CD4-positive, alpha-beta T cell treated with Interleukin-4 for 4 hours (primary cell): ENCODE measurements at places on chromosomes 16 and 17.

DNA sequence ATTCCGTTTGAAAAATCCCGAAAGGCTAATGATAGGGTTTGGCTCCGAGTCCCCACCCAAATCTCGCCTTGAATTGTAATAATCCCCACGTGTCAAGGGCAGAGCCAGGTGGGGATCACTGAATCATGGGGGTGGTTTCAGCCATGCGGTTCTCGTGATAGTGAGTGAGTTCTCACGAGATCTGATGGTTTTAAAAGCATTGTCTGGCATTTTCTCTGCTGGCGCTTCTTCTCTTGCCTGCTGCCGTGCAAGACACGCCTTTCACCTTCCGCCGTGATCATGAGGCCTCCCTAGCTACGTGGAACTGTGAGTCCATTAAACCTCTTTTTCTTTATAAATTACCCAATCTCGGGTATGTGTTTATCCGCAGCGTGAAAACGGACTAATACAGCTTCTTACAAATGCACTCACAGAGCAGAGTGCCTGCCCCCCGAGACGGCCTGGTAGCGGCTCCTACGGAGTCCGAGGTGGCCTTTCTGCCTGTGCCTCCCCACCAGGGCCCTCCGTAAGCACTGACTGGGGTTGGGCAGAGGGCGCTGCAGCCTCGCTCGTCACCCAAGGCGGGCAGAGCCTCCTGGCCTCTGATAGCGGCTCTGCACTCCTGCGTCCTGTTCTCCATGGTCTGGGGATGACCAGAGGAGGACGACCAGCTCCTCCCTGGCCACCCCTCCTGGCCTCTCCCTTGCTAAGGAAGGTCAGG, 131.7 kb downstream of the FOXL1 start:
- no peak for DNase-seq

DNA sequence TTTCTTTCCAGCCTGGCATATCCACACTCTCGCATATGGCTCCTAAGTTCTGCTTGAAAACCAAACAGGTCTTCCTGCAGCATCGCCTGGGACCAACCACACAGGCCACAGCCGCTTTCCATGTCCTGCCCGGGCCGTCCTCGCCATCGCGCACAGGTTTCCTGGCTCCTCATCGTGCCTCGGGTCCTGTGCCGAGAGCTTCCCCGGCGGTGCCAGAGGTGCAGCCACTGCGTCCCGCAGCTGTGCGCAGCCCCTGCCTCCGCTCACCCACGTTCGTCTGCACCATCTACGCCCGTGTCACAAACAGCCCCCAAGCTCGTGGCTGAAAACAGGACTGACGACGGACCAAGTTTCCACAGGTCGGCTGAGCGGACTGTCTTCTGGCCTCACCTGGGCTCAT, 6.3 kb upstream of the ZFPM1 start:
- no peak for DNase-seq

DNA sequence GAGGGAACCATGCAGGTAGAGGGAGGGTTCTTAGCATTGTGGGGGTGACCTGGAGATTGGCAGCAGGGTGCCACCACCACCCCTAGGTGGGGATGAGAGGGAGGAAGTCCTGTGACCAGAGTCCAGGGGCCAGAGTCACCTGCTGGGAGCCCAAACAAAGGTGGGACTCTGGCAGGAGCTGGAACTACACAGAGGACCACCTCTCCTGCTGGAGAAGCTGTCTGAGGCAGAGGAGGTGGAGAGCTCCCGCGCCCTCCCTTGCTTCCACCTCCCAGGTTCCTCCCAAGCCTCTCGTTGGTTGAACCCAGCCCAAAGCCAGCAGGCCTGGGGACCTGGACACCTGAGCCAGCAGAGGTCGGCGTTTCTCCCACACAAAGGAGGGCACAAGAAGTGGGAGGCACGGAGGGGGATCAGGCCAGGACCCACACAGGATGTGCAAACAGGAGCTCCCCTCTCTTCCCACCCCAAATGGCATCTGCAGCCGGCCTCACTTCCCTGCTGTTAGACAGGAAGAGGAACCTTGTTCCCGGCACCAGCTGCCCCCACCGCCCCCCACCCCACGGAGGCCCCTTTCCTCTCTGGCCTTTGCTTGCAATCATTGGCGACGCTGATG, 154.6 kb downstream of the SEC14L1 start:
- no peak for DNase-seq

DNA sequence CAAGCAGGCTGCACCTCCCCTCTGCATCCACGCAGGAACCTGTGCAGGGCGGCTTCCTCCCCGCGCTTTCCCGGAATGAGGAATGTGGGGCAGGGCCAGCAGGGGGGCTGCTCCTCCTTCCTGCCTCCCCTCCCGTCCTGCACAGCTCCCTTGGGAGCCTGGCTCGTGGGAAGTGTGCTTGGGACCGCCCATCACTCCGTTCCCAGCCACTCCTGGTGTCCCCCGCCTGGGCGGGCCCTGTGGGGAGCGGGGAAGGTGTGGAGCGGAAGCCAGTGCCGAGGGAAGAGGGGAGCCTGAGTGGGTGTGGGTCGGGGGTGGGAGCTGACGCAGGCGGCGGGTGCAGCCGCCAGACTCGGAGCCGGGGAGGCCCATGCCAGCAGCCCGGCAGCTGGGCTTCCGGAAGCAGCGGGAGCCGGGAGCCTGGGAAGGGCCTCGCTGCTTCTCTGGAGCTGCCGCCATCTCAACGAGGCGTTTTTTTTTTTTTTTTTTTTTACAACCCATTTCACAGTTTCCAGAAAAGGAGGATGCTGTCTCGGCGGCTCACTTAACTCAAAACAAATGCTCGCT, 24.1 kb downstream of the BAHCC1 start:
- DNase-seq: no peak

GRCh38 chr17:33873201-33873617, 381.9 kb upstream of the CCL2 start:
- DNase-seq: no peak

DNA sequence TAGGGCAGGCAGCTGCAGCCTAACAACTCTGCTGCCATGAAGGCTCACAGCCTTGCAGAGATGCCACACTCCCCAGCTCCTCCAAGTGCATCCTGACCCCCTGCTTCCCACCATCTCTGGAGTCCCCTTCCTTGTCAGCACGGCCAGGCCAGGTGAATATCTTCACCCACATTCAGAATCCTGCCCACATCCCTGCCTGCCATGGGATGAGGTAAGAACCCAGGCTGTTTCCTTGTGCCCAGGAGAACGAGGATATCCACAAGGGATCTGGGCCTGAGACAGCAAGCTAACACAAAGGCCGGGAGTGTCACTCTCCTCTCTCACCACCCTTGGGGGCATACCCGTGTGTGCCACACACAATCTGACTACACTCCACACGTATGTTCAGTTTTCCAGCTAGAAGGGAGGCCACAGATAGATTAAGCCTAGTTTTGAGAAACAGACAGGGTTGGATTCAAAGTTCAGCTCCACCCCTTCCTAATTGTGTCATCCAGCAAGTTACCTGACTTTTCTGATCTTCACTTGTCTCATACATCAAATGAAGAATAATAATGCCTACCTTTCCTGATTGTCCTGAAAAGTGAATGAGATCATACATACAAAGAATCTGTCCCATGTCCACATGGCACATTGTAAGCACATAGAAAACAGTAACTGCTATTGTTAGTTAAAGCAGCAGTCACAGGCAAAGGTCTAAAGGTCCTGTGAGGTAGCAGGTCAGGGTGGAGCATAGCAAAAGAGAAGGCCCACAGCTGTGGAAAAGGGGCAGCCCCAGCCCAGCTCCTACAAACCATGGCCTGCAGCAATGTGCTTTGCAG, 17.4 kb upstream of the SUPT4H1 start:
- DNase-seq: no peak

GRCh38 chr16:49458243-49458642, 84.6 kb downstream of the C16orf78 start:
- no peak for DNase-seq

DNA sequence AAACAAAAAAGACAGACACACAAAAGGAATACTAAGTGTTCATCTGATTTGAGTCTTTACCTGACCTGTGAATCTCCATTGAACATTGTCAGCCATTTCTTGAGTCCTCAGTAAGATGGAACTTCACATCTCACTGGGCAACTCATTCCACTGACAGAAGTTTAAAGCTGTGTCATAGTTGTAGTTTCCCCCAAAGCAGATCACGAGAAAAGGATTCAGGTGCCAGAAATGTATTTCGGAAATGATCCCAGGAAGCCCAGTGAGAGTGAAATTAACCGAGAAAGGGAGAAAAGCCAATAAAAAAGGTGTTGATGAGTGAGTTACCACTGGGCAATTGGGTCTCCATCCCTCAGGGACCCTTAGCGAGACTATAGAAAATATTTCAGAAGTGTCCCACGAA, 6.5 kb downstream of the CHD9 start:
- no peak for DNase-seq

DNA sequence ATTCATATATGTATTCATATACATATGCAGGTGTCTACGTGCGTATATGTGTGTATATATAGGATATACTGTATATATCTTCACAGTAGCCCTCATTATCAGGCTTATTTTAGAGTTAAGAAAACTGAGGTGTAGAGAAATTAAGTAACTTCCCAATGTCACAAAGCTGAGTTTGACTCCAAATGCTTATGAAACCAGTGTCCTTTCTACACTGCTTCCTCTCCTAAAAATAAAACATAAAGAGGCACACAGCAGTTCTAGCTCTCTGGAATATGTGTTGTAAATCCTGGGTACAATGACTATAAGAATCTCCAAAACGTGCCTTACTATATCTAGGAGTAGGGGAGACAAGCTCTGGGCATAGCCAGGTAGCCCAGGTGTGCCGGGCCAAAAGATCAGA, 40.0 kb upstream of the CCL1 start:
- DNase-seq: no peak

- peak; percentile 64 for DNase-seq
These were observed 1.2 kb downstream of the GPR142 start for GRCh38 chr17:74368341-74369081.

DNA sequence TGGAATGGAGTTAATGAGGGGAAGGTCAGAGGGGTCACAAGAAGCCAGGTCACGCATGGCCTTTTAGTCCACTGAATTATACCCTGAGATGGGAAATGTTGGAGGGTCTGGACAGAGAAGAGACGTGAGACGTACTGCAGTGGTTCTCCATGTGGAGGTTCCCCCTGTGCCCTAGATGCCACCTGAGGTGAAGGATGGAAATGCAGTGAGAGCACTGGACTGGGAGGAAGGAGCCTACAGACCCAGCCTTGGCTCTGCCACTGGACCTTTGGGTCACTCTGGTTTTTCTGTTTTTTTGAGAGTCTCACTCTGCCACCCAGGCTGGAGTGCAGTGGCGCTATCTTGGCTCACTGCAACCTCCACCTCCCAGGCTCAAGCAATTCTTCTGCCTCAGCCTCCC, 1.8 kb upstream of the PLSCR3 start:
- DNase-seq: no peak

DNA sequence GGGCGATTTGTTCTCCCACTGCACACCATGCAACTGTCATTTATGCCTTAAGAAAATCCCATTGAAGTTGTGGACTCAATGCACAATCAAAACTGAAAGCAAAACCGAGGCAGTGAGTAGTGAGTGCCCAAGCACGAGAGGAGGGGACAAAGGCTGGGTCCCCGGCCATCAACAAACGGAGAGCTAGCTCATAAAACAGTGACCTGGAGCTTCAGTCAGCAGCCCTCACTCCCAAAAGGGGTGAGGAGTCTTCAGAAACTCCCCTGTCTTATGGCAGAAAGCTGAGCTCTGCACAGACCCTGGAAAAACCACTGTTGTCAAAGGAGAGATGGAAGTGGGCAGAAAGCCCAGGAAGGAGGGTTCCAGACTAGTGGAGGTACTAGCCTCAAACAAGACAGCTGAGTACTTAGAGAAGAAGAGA, 96.9 kb downstream of the ADCY9 start:
- DNase-seq: no peak

DNA sequence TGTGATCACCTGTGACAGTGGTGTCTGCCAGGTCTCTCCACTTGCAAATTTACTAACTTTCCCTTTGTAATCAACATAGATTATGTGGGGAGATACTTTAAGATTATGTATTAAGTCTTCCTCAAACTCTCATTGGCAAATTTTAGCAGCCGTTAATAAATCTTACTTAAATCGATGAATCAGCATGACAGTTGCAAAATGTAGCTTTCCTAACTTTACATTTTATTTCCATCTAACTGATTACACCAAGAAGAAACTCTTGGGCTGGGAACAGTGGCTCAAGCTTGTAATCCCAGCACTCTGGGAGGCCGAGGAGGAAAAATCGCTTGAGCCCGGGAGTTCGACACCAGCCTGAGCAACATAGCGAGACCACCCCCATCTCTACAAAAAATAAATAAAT, 23.3 kb upstream of the CPNE2 start:
- DNase-seq: no peak

DNA sequence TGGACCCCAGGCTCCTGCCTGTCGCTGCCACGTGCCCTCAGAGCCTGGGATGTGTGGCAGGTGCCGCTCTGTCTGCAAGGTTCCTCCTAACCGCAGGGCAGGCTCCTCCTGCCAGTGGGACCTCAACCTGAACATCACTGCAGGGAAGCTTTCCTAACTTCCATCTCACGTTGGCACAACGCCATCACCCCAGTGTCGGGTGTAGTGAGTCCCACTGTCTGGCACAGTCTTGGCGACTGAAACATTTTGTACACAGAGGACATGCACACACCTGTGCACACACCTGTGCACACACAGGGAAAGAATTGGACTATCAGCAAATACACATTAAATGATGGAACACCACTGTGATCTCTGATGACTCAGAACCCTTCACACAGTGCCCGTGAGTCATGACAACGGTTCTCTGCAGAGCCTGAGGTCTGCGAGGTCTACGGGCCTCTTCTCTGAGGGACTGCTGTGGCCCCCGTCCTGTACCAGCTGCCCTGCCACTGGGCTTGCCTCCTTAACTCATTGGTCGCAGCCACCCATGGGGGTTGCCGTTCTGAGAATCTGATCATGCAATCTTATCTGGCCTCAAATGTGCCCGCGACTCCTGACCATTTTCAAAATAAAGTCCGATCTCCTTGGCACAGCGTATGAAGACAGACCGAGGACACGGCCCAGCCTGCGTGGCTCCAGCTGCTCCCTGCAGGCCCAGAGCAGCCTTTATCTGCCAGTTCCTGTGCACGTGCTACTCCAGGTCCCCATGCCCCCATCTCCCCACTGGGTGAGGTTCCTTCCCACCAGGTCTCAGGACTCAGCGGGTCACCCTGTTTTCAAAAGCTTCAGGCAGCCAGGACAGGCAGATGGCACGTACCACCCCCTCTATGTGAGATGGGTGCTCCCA, 7.6 kb downstream of the CCDC57 start:
- no peak for DNase-seq
